ENCODE measurements at places on chromosomes 1 and 21. TPM values are rescaled to one million over a fixed set of nuclear protein-coding genes. Genes with fewer than 3 reads are reported as not detected.

AMY1B gene
- total RNA-seq: not detected

FRRS1 gene
- total RNA-seq: 4.1 TPM

GRCh38 chr1:211348547-211348946, 21.9 kb downstream of the TRAF5 start:
- H3K4me1 ChIP-seq: peaks cover 11% of the 10 kb centered on the region
- H3K27me3 ChIP-seq: peaks cover 6% of the 10 kb centered on the region
- peaks cover 15% of the 10 kb centered on the region for H3K36me3 ChIP-seq
- H3K4me3 ChIP-seq: no peak overlapping the region

GRCh38 chr1:16191916-16192546, 20.4 kb downstream of the ARHGEF19 start:
- DNase-seq: no peak
- H3K27me3 ChIP-seq: no peaks in the 10 kb centered on the region
- no peak overlapping the region for H3K4me3 ChIP-seq

DNA sequence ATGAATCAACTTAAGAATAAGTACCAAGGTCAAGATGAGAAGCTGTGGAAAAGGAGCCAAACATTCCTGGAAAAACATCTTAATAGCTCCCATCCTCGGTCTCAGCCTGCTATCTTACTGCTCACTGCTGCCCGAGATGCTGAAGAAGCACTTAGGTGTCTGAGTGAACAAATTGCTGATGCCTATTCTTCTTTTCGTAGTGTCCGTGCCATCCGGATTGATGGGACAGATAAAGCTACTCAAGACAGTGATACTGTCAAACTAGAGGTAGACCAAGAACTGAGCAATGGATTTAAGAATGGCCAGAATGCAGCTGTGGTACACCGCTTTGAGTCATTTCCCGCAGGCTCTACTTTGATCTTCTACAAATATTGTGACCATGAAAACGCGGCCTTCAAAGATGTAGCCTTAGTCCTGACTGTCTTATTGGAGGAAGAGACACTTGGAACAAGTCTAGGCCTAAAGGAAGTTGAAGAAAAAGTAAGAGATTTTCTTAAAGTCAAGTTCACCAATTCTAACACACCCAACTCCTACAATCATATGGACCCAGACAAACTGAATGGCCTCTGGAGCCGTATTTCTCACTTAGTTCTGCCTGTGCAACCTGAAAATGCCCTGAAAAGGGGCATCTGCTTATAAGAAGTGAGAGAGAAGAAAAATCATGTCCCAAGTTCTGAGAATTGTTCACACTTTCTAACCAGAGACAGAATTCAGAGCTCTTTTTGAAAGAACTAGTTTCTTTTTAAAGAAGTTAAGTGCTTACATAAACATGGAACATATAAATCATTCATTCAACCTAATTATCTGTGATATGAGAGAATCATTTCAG, 35.7 kb downstream of the TOR1AIP1 start:
- no peak overlapping the region for H3K4me3 ChIP-seq
- H3K27me3 ChIP-seq: no peaks in the 10 kb centered on the region
- no peak for DNase-seq
- H3K36me3 ChIP-seq: peaks cover 11% of the 10 kb centered on the region
- H3K27ac ChIP-seq: no peak overlapping the region

DNA sequence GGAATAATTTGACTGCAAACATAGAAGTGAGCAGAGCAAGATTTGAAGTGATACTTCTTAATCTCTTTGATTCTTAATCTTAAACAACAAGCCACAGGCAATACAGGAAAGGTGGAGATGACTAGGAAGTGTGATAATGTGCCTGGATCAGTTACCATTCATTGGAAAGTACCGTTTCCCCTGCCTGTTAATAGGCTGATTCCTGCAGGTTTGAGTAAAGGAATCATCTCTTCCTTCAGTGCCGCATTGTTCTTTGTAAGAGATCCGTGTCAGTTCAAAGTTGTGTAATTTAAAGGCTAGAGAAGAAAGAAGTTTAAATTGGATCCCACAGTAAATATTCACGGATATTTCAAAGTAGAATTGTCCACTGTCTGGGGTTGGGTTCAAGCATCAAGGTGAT, 43.5 kb upstream of the BCL10 start:
- DNase-seq: no peak
- peaks cover 2% of the 10 kb centered on the region for H3K27me3 ChIP-seq
- H3K4me1 ChIP-seq: peaks cover 34% of the 10 kb centered on the region

- no peak overlapping the region for H3K27ac ChIP-seq
- H3K27me3 ChIP-seq: no peaks in the 10 kb centered on the region
- peaks cover 10% of the 10 kb centered on the region for H3K4me1 ChIP-seq
- no peak for DNase-seq
- no peak overlapping the region for H3K4me3 ChIP-seq
These were observed 197.5 kb upstream of the PTBP2 start for GRCh38 chr1:96524100-96524499.

DNA sequence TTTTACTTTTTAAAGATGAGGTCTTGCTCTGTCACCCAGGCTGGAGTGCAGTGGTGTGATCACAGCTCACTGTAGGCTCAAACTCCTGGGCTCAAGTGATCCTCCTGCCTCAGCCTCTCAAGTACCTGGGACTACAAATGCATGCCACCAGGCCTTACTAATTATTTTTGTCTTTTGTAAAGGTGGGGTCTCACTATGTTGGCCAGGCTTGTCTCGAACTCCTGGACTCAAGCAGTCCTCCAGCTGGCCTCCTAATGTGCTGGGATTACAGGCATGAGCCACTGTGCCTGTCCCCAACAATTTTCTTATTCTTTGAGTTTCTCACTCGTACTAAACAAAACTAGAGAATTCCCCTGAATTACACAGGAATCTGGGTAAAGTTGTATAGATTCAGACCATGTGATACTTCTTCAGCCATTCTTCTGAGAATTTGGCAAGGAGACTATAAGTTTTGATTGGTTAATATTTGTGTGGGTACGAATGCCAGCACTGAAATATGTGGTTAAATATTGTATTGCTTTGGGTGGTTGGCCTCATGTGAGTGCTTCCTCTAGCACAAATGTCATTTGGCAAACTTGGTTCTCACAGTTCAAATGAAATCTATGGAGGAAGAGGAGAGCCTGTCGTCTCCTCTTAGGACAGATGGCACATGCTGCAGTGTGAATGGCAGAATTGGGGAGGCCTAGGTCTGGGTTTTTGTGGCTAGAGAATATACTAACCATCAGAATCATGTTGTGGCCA, 104.9 kb downstream of the RUNX1 start:
- H3K27ac ChIP-seq: no peak overlapping the region
- H3K27me3 ChIP-seq: no peaks in the 10 kb centered on the region
- no peak overlapping the region for H3K4me3 ChIP-seq
- DNase-seq: no peak

Measured in endothelial cell (in vitro differentiated cells).